ENCODE measurements at places on chromosomes 6 and 20. TPM values are rescaled to one million over a fixed set of nuclear protein-coding genes. Genes with fewer than 3 reads are reported as not detected.

The TMEM14B gene
- polyA plus RNA-seq, result 84.6 TPM

The TRIM10 gene
- not detected for polyA plus RNA-seq

The SLC35B2 gene
- 68.7 TPM for polyA plus RNA-seq

The ELOVL2 gene
- 25.3 TPM for polyA plus RNA-seq

The CSNK2A1 gene
- polyA plus RNA-seq, result 120 TPM

The FKBP5 gene
- 20.2 TPM for polyA plus RNA-seq

The SIM1 gene
- polyA plus RNA-seq, result not detected

The ZKSCAN4 gene
- 5.3 TPM for polyA plus RNA-seq

The ADGRF4 gene
- not detected for polyA plus RNA-seq

The TUBB2B gene
- 1,989 TPM for polyA plus RNA-seq

The CDK5RAP1 gene
- 32.5 TPM for polyA plus RNA-seq

The DNMT3B gene
- 8.7 TPM for polyA plus RNA-seq

The KCNG1 gene
- 2.1 TPM for polyA plus RNA-seq

The RALGAPA2 gene
- 12.5 TPM for polyA plus RNA-seq

The PDYN gene
- 1.0 TPM for polyA plus RNA-seq

The TRERF1 gene
- 4.9 TPM for polyA plus RNA-seq

The HMGN4 gene
- 70.0 TPM for polyA plus RNA-seq

The PPP1R3G gene
- 1.1 TPM for polyA plus RNA-seq
